ENCODE measurements at places on chromosomes 1 and 21.

GRCh38 chr1:170678027-170678600, 14.2 kb downstream of the PRRX1 start:
- DNase-seq, result no peak

DNA sequence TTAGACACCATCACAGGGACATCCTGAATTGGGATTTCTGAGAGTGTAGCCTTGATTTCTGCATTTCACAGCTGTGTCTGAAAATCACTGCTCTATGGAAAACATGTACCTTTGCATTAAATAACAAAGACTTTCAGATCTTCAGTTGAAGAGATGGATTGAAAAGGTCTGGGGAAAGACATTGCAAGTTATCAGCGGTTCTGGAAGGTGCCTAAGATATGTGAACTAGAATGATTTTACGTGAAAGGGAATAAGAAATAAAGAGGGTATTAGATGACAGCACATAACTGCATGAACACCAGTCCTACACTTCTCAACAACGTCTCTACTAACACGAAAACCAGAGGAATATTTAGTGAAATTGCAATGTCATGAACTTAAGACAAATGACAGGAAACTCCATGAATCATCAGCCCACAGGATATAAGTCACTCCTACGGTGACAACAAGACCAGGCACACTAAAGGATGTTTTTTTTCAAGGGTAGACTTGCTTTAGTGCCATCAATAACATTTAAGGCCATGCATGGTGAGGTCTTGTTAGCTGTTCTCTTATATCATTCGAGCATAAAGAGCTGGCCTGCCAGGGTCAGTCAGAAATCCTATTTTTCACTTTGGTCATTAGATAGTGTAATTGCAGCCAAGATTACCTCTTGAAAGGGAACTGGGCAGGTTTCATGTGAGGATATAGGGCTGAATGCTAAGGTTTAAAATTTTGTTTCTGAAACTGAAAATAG, 283.1 kb downstream of the GRIK1 start:
- DNase-seq, result no peak

GRCh38 chr1:218939095-218939494, 234.6 kb upstream of the LYPLAL1 start:
- DNase-seq, result no peak

DNA sequence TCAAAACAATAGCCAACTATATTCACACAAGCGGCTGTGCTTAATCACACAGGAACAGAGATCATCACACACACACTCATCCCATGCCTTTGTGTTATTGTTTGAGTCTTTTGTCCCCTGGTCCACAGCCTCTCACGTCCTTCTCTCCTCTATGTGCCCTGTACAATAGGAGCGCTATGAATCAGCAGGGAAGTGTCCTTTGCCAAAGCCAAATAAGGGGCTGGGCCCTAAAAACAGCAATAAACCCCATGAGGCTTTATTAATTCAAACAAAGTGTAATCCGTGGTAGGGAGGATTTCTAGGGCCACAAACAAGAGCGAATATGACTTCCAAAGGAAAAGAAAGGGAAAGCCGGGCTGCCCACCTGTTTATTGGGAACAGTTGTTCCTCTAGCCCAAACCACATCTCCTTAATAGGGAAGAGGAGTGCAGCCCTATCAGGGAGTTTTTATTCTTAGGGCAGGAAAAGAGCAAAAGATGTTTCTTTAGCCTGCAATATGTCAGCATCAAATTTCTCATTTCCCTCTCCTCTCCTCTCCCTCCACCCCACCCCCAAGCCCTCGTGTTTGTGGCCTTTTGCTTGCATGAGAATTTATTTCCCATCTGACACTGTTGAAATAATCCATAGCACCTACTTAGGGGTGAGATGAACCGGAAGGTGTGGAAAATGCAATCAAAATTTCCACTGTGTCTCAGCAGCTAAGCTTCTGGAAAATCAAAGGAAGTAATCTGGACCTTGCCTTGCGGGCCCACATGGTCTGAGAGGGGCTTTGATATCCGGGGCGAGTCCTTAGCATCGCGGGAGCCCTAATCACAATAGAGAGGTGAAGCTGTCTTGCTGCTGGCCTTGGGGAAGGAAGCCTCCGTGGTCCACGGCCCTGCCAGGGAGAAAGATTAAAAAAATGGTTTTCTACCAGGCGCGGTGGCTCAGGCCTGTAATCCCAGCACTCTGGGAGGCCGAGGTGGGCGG, 45.3 kb upstream of the ITPKB start:
- DNase-seq, result no peak

DNA sequence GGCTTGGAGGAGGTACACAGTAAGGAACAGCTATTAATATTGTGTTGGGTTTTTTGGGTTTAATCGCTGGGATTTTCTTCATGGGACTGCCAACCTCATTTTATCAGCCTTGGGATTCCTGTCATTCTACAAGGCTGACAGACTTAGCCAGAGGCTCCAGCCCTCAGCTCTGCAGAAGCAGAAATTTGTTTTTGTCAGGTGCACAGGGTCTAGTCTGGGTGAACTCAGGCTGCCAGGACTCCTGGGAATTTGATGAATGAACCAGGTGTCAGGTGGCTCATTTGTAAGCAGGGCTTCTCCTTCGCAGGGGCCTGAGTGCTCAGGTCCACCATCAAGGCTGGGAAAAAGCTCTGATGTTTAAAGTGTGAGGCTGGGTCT, 11.5 kb upstream of the ZNF362 start:
- no peak for DNase-seq

- DNase-seq, result no peak
These were observed 39.8 kb upstream of the PRRX1 start for GRCh38 chr1:170624146-170624545.

GRCh38 chr1:145916745-145917144, 1.8 kb downstream of the PEX11B start:
- DNase-seq, result no peak

- DNase-seq, result peak; percentile 94
These were observed at the start of gene TMCO1 for GRCh38 chr1:165768513-165769394. TMCO1 (minus strand) TSS chr1:165768868; CDS start chr1:165768751, 117 bp downstream.

- DNase-seq, result no peak
These were observed 71.4 kb upstream of the GCLM start for GRCh38 chr1:93980320-93981273.

GRCh38 chr1:231694075-231694431, 67.5 kb downstream of the DISC1 start:
- peak; percentile 77 for DNase-seq

DNA sequence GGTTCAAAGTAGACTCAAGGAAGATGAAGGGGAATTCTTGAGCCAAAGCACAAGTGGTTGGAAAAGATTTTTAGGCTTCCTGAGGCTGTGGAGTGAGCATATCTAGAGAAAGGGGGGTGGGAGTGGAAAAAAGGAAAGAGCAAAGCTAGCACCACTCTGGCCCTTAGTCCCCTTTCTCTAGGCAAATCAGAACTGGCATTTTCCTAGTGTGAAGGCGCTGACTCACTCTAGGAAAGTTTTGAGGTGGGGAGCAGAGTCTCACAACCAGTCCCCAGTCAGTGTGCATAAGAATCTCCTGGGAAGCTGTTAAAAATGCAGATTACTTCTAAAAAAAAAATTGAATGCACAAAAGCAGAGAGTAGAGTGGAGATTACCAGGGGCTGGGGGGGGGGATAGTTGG, 3.4 kb upstream of the GPR89B start:
- DNase-seq, result no peak

DNA sequence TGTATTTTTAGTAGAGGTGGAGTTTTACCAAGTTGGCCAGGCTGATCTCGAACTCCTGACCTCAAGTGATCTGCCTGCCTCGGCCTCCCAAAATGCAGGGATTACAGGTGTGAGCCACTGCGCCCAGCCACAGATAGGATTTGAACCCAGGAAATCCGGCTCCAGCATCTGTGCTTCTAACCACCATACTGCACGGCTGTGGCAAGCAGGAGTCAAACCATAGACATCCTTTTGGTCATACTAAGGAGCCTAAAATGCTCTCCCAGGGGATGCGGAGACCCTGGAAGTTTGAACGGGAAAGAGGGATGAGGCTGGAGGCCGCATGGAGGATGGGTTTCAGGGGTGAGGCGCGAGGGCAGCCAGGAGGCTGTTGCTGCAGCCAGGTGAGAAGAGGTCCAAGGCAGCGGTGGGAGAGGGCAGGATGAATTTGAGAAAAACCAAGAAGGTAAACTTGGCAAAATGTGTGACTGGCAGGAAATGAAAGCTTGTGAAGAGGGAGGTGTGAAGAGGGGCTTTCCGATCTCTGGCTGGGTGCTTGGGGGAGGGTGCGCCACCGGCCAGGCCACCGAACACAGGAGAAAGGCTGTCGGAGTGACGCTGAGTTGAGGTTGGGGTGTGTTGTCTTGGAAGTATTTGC, 24.0 kb upstream of the CDK18 start:
- no peak for DNase-seq

GRCh38 chr1:24694380-24694843, 50.8 kb upstream of the CLIC4 start:
- DNase-seq, result peak; percentile 80

DNA sequence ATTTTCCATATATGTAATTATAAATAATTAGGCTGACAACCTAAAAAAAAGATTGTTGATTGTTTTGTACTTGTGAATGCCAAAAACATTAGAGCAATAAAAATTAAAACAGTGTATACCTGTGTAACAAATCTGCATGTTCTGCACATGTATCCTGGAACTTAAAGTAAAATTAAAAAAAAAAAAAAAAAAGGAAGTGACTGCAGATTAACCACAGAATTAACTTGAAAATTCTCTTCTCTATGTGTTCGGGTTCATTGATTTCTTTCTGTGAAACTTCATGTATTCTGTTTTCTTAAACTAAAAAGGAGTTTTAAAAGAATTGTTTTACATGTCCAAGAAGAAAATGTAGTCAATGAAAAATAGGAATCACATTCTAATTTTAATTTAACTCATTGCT, 95.7 kb downstream of the FASLG start:
- DNase-seq, result no peak

DNA sequence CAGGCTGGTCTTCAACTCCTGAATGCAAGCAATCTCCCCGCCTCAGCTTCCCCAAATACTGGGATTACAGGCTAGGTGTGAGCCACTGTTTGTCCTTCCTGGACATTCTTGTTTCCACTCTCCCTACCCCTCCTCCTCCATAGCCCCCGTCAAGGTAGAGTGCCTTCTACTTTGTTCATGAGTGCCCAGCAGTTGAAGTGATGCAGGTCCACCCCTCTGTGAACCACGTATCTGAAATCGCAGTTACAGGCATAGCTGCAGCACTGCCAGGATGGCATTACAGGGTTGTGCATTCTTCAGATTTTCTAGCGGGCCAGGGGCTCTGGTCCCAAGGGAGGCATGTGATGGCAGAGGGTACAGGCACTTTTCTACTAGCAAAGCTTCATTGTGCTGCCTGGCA, 7.4 kb upstream of the TLR5 start:
- no peak for DNase-seq

GRCh38 chr21:27257908-27258556, 291.1 kb upstream of the ADAMTS5 start:
- DNase-seq, result no peak

DNA sequence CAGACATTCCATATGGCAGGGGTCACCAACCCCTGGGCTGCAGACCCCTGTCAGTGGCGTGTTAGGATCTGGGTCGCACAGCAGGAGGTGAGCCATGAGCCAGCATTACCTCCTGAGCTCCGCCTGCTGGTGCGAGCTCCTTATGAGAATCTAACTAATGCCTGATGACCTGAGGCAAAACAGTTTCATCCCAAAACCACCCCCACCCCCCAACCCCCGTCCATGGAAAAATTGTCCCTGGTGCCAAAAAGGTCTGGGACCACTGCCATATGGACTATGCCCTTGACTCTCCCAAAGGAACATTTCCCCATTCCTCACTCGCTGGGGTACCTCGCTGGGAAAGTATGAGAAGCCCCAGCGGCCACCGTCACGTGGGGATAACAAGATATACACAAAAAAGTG, 6.4 kb upstream of the CPT2 start:
- no peak for DNase-seq

DNA sequence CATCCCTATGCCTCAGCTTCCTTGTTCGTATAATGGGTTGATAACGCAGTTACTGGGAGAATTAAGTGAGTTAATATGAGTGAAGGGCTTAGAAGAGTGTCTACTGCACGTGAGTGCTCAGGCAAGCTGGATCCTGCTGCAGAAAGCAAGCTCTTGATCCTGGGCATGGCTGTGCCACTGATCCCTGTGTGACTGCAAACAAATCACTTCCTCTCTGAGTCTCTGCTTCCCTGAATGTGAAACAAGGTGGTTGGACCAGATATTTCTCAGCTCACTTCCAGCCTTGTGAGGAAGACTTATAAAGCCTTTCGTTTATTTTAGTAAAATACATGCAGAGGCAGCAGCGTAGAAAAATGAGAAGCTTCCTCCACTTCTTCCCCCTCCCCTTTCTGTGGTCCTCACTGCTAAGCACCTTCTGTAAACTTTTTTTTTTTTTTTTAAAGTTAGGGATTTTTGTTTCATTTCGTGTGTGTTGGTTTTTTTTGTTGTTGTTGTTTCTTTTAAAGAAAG, 13.8 kb downstream of the PSEN2 start:
- DNase-seq, result no peak

DNA sequence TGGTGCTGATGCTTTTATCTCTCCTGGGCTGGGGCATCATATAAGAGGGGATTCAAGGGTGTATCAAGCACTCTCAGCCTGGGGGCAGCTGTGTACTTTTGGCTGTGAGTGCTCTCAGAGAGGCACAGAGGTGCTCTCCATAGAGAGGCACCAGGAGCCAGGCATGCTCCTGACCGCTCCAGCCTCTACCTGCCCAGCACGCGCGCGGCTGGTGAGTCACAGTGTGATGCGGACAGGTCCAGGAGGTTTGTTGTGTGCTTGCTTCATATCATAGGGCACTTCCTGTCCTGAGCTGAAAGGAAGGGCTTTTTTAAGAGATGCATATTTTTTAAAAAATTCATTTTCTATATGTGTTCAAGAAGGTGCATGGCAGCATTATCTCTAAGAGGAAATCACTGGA, 93.6 kb upstream of the BCAR3 start:
- no peak for DNase-seq

DNA sequence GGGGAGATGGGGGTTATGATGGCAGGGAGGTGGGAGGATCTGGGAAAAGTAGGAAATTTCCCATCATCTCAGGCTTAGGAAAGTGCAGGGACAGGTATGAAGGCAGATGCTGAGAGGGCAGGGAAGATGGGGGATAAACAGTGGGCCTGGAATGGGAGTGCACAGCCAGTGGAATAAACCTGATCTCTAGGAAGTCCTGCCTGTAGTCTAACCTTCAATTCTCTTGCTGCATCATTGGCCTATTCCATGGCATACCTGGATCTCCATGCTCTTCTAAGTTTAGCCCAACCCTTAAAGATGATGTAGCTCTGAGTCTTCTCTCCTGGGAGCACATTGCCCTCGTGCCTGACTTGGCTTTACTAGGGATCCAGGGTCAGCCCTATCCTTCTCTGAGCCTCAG, 2.7 kb downstream of the BCAN start:
- no peak for DNase-seq

- DNase-seq, result no peak
These were observed 59.5 kb downstream of the NFASC start for GRCh38 chr1:204930155-204930523.

GRCh38 chr1:83717785-83718184, 281.1 kb downstream of the TTLL7 start:
- DNase-seq, result no peak

All from left ventricle myocardium superior (tissue), 1 donor.